ENCODE measurements at places on chromosomes 7 and 10.

- DNase-seq: no peak
Observed at GRCh38 chr10:76026905-76027304, 595.5 kb downstream of the LRMDA start.

DNA sequence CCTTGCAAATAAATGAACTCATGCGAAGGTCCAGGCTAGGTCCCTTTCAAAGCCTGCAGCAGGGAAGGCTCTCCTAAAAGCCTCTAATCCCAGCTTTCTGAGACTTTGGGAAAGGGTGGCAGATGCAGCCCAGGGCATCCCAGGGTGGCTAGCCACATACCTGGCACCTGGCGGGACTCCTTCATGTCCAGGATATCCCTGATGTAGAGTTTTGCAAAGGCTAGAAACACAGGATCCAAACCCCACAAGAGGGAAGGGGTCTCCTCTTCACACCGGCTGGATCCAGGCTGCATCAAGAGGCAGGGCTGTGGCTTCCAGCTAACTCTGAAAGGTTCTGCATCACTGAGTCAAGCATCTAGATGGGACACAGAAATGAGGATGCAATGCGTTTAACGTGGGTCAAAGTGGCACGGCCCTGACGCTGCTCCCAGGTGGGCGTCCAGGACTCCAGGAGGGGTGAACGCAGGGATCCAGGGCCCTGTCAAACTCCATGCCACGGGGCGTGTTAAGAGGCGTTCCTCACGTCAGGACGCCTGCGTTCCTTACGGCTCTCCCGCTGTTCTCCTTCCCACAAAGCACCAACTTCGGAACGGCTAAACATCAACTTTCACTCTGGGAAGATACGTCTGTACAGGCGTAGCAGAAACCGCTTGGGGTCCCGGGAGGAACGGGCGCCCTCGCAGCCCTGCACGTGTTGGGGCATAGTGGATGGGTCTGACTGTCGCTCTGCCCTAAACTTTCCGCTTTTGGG is 507 bp downstream of the STN1 start:
- DNase-seq: no peak

DNA sequence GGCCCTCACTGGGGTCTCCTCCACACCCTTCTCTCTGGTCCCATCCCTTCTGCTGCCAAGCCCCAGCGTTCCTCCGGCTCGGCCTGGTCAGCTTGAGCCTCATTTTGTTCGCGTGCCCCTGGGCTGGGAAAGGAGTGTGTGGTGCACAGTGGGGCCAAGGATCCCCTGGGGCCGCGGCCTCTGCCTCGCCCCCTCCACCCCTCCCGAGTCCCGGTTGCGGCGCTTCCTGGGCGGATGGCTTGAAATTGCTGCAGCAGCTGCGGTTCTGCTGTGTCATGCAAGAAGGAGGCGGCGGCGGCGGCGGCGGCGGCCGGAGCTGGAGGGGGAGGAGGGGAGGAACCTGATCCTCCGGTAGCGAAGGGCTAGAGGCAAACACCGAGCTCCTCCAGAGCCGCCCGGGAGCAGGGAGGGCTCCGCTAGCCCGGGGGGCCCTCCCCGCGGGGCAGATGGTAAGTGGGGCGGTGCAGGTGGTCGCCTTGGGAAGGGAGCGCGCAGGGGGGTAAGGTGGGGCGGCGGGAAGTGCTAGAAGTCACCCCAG is 217.8 kb upstream of the MKLN1 start:
- DNase-seq: peak; percentile 81

- DNase-seq: no peak
Observed at GRCh38 chr7:42381161-42381560, 144.2 kb upstream of the GLI3 start.

DNA sequence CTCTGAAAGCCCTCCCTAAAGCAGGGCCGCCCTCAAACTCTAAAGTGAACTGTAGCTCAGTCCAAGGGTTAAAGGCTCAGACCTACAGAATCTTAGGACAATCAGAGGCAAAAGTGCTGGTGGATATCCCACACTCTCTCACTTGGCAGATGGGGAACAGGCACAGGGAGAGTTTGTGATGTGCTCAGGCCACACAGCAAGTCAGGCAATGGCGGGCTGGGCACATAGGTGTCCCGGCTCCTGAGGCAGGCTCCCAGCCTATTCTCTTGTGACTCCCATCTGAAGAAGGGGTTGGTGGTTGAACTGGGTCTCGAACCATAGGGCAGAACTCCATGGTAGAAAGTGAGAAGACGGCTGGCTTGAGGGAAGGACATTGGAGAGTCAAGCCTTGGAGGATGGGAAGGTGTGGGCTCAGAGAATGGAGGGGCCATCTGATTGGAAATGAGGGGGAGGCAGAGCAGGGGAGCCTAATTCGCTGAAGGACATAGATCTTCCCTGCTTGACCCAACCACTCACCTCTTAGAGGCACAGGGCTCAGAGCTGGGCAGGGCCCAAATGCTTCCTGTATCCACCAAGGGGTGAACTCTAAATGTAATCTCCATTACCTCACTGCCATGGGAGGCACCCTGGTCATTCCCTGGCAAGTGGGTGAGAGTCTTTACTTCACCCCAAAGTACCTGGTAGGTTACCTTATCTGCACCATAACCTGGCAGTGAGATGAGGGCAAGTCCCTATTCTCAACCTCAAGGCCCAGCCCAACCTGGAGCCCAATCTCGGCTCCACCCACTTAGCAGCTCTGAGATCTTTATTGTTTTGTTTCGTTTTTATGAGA is 4.9 kb upstream of the ZMIZ1 start:
- peak; percentile 64 for DNase-seq

- DNase-seq: no peak
Observed at GRCh38 chr10:649445-649797, 40.0 kb downstream of the DIP2C start.

GRCh38 chr7:22452142-22452959 is 47.6 kb downstream of the STEAP1B start:
- DNase-seq: no peak

DNA sequence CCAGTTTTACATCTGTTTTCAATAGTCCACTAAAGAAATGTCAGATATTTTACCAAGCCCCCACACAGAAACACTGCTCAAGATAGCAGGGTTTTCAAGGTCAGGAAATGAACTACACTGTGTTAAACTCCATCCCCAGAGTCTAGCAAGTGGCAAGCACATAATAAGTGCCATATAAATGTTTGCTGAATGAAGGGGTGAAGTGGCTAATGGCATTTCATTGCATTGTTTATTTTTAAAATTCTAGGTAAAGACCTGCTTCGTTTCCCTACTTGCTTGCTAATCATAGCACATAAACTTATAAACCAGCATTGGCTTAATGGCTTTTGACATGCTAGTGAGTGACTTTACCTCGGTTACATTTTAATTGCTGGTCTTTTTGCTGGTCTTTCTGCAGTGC is 322.6 kb downstream of the GRID1 start:
- no peak for DNase-seq

- peak; percentile 8 for DNase-seq
Observed at GRCh38 chr7:116786791-116787443, 75.5 kb upstream of the CAPZA2 start.

DNA sequence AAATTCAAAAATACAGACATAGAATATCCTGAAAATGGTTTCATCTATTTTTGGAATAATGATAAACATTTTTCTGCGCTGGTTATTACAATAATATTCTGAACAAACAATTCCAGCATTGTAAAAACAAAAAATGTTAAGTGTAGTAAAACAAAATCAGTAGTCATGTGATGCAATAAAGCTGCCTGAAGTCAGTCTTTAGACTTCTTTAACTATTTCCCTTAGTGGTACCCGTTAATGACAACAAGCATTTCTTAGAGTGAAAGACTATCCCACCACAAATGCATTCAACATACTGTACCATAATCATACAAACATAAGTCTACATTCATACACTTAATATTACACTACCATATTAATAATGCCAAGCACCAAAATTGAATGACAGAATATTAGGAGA is 1.6 kb downstream of the SKAP2 start:
- no peak for DNase-seq

GRCh38 chr7:45145881-45146280 is 11.7 kb upstream of the RAMP3 start:
- no peak for DNase-seq

- no peak for DNase-seq
Observed at GRCh38 chr10:8056378-8056777, 1.9 kb downstream of the GATA3 start.

DNA sequence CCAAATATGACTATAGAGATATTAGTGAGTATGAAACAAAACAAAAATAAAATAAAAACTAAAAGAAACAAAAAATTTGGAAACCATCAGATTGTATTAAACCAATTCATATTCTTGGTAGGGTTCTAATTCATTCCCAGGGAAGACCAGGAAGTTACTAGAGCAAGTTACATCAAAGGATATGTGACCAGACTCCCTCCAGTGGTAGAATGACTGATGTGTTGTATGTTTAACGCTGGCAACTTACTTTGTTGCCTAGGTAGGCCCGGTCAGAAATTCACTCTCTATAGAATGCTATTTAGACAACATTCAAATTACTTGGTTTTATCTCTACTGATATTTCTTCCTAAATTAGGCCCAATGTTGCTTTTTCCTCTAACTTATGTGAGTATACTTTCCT is 5.2 kb downstream of the PHYHIPL start:
- DNase-seq: no peak

DNA sequence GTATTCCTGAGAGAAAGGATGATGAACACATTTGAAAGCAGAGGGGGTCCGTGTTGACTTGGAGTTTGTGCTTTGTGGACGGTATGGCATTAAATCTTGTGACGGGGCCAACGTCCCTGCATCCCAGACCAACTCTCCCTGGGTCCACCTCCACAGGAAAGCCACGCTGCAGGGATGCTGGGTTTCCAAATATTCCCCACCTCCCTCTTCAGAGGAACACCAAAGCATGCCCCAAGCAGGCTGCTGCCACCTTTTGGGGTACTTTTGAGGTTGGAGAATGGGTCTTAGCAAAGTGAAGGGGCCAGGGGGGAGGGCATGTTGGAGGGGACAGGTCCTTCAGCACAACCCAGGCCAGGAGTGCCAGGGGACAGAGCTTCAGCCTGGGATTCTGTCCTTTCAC is 504.4 kb downstream of the TCERG1L start:
- no peak for DNase-seq

DNA sequence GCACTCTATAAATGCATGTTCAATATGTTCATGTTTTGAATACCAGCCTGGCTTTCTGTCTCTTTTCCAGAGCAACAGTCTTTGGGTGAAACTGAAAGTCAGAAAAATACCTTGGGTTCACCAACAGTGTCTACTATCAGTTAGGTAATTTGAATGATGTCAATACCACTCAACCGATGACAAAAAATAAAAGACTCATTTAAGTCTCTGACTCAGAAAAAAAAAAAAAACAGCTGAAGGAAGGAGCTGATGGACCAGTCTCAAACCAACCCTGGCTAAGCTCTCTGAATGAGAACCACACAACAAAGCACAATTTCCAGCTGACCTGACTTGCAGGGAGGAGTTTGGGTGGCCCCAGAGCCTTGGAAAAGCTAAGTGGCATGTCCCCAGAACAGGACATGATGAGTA is 42.5 kb downstream of the ABLIM1 start:
- DNase-seq: no peak

GRCh38 chr10:3090914-3091787 is 23.8 kb downstream of the PFKP start:
- no peak for DNase-seq

- peak; percentile 53 for DNase-seq
Observed at GRCh38 chr7:7569081-7569527, 2.4 kb downstream of the MIOS start.

DNA sequence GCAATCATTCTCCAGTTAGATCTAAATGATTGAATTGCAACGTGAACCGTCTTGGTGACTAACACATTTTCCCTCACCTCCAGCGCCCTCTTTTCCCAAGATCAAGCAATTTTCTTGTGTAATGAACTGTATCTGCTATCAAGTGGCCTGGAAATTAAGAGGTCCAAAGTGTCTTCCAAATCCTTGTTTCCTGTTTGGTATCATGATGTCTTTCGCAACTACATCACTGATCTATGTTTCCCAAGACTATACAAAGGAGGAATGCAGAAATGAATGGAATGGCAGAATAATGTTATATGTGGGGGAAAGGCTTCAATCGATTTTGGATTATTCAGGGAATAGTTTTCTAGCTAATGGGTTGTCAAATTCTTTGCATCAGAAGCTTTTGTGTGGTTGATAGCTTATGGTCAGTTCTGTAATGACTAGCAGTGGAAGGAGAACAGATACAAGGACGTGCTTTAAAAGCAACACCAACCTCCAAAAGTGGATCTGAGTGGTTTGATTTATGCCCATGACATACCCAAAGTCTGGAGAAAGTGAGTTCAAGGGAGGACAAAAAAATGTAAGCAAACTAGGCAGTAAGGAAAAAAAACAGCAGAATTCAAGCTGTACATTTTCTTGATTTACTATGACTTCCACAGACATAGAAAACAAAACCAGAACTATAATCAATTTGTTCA is 14.6 kb upstream of the ZEB1 start:
- DNase-seq: no peak

DNA sequence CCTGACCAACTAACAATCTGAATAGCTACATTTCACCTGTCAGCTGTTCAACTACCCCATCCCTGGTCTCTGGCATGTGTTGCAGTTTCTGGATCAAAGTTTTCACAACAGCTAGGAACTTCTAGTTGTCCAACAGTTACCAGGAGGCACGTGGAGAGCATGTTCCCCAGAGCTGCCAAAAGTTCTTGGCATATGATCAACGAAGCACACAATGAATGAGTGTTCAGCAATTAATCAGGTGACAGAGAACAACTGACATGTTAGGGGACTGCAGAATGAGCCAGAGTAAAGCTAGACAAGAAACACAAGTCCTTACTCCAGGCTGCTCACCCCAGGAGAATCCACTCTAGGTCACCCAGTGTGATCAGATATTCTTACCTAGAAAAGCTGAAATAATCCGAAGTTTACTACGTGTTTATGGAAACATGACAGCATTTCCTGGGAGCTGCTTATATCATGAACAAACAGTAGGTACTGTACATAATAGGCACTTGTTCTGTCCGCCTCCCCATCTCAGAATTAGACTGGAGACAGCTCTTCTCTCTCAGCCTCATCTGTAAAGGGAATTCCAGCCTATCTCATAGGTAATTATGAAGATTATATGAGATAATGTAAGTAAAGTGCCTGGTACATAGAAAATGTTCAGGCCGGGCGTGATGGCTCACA is 50.6 kb downstream of the ZNF438 start:
- no peak for DNase-seq

- DNase-seq: no peak
Observed at GRCh38 chr10:100999742-101000126, at the start of gene LZTS2. Gene LZTS2 (plus strand): TSS chr10:100999808. CDS start chr10:101002539, 2,731 bp downstream.

Measured in CD4-positive, alpha-beta T cell treated with Interleukin-21 for 1 hour (primary cell).